ENCODE measurements at places on chromosomes 12 and 14.

GRCh38 chr14:61343991-61344405 is 22.6 kb downstream of the PRKCH start:
- DNase-seq, result peak; percentile 68

GRCh38 chr12:106764738-106765137 is 9.7 kb upstream of the RIC8B start:
- no peak for DNase-seq

- DNase-seq, result peak; percentile 29
Observed at GRCh38 chr12:116673681-116674111, 64.2 kb downstream of the SPRING1 start.

DNA sequence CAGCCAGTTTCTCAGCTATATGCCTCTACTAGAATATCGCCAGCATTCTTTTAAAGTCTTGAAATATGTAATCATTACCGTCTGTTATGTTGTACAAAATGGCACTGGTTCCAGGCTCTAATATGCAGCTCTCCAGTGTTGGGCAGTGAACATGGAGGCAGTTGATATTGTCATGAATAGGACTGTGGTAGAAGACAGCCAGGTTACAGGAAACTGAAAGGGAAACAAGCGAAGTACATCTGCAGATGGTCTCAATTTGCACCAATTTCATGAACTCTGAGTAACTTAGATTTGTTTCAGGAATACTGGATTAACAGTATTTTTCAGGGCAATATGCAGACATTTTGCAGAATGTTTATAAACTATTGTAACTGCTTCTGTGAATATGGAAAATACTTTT is 13.4 kb upstream of the KLHL42 start:
- no peak for DNase-seq

DNA sequence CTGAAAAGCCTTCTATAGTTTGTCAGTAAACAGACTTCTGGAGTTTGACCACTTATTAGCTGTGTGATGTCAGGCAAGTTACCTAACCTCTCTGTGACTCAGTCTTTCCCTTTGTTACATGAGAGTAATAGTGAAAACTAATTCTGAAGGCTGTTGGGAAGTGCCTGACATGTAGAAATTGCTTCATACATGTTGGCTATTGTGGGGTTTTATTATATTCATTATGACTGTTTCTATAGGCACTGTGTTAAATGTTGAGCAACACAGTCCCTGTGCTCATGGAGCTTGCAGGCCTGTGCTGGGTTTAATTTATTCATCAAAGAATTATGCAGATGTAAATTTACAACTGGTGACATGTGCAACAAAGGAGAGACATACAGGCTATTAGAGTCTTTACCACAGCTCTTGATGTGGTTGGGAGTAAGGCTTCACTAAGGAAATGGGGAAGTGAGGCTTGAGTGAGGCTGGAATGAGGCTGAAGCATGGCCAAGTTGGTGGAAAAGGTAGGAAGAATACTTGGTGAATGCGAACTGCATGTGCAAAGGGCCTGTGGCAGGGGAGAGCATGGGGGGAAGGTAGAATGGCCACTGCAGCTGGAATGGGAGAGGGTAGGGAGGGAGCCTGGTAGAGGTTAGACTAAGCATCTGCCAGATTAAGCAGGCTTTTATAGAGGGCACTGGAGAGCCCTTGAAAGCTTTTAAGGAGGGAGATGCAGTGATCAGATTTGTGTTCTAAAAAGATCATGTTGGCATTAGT is 236.4 kb upstream of the CRY1 start:
- DNase-seq, result no peak

DNA sequence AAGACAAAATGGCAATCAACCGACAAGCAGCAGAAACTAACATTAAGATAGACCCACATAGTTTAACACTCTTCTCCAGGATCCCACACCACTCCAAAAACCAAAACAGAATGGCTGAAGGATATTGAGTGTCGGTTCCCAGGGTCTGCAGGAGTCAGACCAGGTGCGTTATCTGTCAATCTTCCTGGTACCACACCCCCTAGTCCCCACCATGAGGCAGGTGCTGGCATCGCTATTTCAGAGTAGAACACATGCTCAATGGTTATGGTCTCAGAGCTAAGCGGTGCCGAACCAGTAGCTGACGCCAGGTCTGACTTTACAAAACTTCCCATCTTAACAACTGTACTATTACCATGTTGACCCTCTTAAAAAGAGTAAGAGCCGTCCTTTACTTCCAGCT is 10.2 kb downstream of the STX2 start:
- DNase-seq, result no peak

DNA sequence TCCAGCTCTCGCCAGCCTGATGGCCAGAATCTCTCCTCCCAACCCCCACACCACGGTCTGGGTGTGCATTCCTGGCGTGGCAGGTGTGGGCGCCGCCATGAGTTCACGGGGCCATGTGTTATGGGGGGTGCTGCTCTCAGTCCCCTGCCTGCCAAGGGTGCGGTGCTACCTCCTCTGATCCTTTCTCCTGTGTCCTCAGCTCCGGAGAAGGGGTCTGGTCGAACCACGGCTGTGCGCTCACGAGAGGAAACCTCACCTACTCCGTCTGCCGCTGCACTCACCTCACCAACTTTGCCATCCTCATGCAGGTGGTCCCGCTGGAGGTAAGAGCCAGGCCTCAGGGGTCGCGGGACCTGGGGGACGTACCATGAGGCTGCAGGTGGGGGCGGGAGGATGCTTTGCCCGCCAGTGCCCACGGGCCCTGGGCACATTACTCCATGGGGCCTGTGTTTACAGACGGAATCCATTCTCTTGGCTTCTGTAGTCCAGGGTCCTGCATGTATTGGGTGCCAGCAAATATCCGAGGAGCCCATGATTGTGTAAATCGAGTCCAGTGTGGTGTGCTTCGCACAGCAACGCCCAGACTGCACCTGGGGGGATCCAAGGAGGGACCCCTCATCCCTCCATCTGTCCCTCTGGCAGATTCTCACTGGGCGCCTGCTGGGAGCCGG is 130.8 kb downstream of the ADGRD1 start:
- DNase-seq, result no peak

GRCh38 chr12:52199294-52199919 is 7.6 kb upstream of the KRT80 start:
- DNase-seq, result no peak

DNA sequence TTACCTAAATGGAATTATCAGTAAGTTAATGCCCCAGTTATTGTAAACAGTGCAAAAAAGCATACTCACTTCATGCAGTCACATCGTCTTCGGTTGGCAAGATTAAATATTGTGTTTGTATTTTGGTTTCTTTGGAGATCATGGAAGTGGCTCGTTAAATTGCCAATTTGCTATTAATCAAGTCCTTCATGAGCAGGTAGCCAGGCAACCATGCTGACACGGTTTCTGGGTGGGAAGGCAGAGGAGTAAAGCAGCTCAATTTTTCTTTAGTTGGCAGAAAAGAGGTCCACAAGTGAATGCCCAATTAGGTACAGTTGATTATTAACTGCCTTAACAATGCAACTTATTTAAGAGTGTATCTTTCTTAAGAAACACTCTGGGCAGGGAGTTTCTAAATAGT is 43.9 kb downstream of the PPP4R3A start:
- no peak for DNase-seq

- DNase-seq, result no peak
Observed at GRCh38 chr12:51938726-51939125, 12.8 kb upstream of the ACVR1B start.

GRCh38 chr12:3145546-3146310 is 68.5 kb downstream of the TSPAN9 start:
- DNase-seq, result no peak

DNA sequence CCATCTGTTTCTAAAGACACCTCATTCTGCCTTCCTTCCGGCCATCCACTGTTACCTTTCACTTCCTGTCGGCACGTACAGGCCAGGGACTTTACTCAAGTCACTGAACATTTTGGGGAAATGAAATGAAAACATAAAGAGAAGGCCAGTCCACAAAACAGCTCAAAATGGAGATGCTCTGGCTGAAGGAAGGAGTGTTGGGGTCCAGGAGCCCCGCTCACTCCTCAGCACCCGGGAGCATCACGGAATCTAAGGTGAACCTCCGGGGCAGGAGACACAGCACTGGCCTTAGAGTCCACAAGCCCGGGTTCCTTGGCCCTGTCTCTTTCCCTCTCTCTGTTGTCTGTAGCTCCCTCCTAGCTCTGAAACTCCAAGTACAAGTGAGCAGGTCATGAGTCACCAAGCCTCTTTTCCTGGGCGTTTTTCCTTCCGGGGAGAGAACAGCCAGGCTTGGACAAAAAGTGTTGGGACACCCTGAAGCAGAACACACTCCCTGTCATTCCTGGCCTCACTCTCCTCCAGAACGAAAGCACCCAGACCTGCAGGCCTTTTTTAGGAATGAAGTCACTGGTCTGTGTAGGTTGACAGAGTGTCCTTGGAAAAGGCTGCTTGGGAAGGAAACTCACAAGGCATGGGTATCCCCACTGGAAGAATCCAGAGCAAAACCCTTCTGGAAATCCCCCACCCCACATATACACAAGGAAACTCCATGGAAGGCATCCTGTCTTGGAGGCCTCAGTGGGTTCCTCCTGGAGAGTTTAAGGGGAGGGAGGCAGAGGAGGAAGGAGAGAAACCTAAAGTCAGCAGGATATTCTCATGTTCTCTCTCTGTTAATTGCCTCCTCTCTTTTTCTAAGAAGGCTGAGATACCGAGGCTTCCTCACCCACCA is 245.3 kb downstream of the ZFP36L1 start:
- no peak for DNase-seq

DNA sequence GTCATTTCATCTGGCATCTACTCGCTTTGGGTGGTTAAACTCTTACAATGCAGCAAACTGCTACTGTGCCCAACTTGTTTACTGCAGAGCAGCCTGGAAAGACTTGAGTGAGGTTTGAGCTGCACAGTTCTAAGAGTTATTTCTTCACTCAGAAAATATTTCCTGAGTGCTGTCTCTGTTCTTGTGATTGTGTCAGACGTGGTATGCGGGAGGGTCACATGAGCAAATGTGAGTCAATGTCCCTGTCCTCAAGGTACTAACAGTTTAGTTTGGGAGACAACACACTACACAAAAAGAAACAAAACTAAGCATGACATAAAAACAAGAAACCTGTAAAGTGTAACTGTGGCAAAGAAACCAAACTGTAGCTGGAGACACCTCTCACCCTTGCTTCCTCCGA is 32.4 kb downstream of the FLVCR2 start:
- DNase-seq, result no peak

GRCh38 chr14:75208843-75209242 is 32.4 kb upstream of the TMED10 start:
- no peak for DNase-seq

- DNase-seq, result no peak
Observed at GRCh38 chr12:22396735-22397134, 62.2 kb upstream of the ST8SIA1 start.

- DNase-seq, result no peak
Observed at GRCh38 chr14:104752423-104752734, 568 bp upstream of the SIVA1 start.

Data from activated CD4-positive, alpha-beta memory T cell treated with anti-CD3 and anti-CD28 coated beads for 36 hours (primary cell).